Left renal cortex interstitium (tissue), 4 donors: ENCODE measurements at places on chromosomes 7 and 10. TPM values are rescaled to one million over a fixed set of nuclear protein-coding genes. Genes with fewer than 3 reads are reported as not detected.

DNA sequence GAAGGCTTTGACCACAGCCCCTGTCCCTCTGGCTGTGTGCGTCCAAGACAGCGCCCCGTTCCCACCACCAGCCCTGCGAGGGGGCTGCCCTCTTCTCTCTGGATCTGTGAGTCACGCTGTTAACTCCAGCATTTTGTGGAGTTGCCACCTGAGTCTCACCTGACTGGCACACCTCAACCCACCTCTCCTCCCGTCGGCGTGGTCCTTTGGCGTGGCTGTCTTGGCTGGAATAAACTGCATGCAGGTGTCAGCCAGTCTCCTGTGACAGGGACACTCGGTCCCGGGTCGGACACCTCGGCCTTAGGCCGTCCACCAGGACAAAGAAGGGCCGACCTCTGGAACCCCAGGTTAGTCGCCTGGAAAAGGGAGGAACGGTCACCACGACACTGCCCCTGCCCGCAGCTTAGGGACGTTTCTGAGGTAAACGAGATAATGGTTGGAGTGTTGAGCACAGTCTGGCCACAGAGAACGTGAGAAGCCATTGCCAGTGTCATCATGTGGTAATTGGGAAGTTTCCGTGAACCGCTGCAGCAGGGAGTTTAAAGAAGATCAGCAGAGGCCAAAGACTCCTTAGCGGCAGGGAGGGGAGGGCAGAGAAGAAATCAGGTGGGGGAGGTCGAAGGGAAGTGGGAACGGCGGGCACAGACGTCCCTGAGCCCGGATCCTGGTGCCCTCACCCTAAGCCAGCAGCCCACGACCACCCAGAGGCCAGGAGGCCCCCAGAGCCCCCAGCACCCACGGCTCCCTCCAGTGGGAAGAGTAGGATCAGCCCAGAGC is 73.6 kb upstream of the FAM20C start:
- no peak for DNase-seq

- DNase-seq = no peak
Observed at GRCh38 chr7:47358357-47358756, 223.6 kb downstream of the TNS3 start.

DNA sequence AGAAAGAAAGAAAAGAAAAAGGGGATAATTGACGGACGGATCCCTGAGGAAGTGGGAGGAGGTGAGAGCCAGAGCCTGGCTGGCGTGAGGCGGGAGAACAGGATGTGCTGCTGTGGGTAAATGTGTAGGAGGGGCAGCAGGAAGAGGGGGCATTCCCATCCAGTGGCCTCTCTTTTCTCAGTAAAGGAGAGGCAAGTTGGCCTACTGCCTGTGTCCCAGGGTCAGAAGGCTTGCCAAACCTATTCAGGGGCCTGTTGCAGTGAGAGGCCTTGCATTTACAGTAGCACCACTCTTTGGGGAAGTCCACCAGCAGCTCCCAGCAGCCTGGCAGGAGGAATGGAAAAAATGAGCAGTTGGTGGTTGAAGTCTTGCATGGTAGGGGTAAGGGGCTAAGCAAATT is 26.6 kb upstream of the ASCC1 start:
- no peak for DNase-seq

Gene SEMA4G
- polyA plus RNA-seq = 40.1 TPM

Gene VGF
- polyA plus RNA-seq = 0.29 TPM

Gene LLCFC1
- 0.24 TPM for polyA plus RNA-seq

Gene HECW1
- 11.2 TPM for polyA plus RNA-seq
